ENCODE measurements at places on chromosomes 3 and 15. TPM values are rescaled to one million over a fixed set of nuclear protein-coding genes. Genes with fewer than 3 reads are reported as not detected.
A peak's percentile ranks its signal among the peaks of the same experiment; 100 is the strongest.

Gene NMNAT3
- total RNA-seq, result 73.6 TPM

Gene GOLGA8J
- not detected for total RNA-seq

Gene SLC7A14
- not detected for total RNA-seq

Gene PRR20G
- total RNA-seq, result not detected

- DNase-seq, result no peak
These were observed 100.1 kb upstream of the SMAD3 start for GRCh38 chr15:66965201-66965900.

DNA sequence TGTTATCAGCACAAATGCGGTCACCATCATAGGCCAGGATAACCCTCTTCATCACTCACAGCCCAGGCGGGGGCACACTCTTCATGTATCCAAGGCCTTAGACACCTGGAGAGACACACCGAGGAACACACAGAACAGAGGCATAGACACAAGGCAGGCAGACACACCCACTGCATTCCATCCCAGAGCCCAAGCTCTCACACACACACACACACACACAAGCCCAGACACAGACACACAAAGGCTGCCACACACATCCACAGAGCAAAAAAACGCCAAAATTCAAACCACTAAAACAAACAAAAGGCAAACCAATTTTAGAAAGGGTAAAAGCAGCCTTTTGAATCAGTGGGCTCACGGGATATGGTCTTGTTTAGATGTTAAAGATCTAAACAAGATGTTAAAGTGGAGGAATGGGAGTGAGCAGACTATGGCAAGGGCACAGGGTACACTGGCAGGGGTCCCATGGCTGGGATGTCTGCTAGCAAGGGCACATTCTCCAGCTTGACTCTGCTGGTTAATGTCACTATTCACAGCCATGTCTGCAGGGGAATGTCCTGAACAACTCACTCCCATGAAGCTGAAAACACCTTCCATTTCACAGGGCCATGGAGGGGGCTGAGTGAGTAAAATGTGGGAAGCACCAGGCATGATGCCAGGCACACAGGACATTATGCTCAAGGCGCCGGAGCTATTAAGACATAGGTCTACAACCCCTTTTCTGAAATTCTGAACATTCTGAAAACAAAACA is 14.9 kb upstream of the CRABP1 start:
- no peak for DNase-seq

- no peak for DNase-seq
These were observed 211.3 kb downstream of the MYRIP start for GRCh38 chr3:40020689-40021088.

- DNase-seq, result peak; percentile 30
These were observed 611 bp downstream of the CTDSPL2 start for GRCh38 chr15:44427756-44428724.

- DNase-seq, result no peak
These were observed 1.3 kb downstream of the INKA1 start for GRCh38 chr3:49804141-49805041.

Gene RARB
- 25.6 TPM for total RNA-seq

GRCh38 chr3:121330634-121331033 is 215.2 kb downstream of the POLQ start:
- no peak for DNase-seq

GRCh38 chr3:154684021-154684420 is 254.0 kb upstream of the GPR149 start:
- no peak for DNase-seq

DNA sequence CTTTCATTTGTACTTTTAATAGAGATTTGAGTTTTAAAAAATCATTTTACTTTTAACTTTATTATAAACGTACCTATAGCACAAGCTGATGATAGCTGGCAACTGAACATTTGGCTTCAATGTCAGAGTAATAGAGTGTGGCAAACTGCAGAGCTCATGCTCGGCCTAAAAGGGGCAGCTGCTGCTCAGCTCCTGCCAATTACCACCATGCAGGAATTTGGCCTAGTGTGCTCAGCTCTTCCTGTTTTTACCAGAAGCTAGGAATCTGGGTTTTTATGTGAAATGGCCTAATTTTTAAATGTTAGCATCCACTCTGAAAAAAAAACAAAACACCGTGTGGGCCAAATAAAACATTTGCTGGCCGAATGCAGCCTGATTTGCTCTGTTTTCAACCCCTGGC is 1.8 kb downstream of the IFT122 start:
- DNase-seq, result no peak

- no peak for DNase-seq
These were observed 5.8 kb downstream of the C3orf20 start for GRCh38 chr3:14680716-14681115.

DNA sequence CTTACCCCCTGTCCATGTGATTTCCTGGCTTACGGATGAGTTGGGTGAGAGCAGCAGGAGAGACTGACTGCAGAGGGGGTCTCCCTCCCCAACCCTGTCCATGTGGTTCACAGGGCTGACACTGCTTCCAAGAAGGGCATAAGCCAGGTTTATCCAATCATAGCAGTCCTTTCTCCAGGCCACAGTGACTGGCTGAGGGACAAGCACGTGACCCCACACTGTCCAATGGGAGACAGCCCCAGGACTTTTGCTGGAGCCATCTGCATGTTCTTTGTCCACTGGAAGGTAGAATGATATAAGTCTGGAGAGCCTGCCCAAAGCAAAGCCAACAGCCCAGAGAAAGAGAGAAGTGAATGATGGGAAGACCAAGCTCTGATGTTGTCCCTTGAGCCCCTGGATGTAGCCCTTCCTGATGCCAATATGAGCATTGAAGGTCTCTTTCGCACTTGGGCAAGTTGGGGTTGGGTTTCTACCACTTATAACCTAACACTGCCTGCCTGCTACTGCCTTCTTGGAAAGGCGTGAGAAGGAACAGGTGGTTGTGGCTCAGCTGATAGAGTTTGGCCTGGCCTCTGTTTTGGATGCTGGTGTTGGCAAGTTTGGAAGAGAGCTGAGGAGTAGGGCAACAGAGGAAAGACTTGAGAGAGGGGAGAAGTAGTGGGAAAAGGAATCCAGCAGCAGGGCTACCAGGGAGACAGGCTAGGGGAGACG is 41.3 kb upstream of the GRIP2 start:
- DNase-seq, result no peak

GRCh38 chr15:82640672-82641071 is 6.5 kb downstream of the CPEB1 start:
- no peak for DNase-seq

- DNase-seq, result no peak
These were observed 3.9 kb upstream of the BNC1 start for GRCh38 chr15:83288381-83288801.

DNA sequence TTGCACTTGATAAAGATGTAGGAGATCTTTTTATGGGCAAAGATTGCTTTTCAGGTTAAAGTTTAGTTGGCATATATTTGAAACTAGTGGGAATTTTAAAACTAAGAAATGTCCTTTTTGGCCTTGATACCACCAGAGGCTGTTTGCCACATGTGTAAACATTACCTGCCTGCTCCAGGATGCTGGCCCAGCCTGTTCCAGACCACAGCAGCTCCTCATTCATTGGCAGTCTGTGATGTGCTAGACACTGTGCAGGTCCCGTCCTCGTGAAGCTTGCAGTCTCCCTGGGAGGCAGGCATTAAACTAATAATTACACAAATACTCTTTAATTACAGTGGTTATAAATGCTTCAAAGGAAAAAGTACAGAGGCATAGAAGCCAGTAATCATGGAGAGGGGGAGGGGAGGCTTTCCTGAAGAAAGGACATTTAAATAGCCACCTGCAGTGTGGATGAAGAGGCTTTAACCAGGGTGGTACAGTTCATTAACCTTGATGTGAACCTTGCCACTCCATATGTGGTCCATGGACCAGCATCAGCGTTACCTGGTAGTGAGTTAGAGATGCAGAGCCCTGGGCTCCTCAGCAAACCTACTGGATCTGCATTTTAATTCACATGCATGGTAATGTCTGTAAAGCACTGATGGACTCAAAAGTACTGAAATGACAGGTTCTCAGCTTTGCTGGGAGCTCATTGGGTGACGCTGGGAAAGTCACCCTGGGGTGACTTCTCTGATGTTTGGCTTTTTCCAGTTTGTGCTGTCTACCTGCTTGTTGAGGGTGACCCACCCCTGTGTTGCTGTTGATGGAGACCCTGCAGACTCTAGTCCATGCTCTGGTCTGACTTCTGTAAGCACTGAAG is 5.3 kb downstream of the ZNF710 start:
- no peak for DNase-seq

DNA sequence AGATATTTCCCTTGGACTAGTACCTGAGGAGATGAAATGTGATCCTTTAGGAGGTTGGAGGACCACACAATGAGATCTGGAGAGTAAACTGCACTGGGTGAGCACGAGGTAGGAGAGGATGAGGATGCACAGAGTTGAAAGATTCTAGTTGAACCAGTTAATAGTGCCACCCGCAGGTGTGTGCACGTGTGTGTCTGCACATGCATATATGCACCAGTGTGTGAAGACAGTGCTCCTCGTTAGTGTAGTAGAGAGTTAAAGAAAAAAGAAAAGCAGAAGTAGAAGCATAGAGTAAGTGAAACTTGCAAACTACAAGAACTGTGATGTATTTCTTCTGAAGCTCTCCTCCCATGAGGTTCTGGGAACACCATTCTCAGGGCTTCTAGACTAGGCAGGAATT is 8.4 kb downstream of the MED12L start:
- no peak for DNase-seq

DNA sequence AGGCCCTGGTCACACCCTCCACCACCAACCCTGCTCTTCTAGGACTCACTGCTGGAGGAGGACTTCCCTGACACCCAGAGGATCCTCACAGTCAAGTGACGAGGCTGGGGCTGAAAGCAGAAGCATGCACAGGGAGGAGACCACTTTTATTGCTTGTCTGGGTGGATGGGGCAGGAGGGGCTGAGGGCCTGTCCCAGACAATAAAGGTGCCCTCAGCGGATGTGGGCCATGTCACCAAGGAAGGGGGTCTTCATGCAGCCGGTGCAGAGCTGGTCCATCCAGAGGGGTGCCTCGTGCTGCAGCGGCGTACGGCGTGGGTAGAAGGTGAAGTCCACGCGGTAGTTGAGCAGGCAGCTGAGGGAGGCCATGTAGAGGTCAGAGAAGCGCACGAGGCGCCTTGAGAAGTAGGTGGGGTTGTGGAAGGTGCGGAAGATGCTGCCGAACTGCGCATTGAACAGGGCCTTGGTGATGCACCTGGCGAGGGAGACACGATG is 9.4 kb downstream of the NT5DC2 start:
- no peak for DNase-seq

Data from Caki2 (cell line).